T-helper 17 cell (primary cell): ENCODE measurements at places on chromosomes 3 and 15.

GRCh38 chr3:43214616-43215015 lies 71.7 kb upstream of the SNRK start:
- no peak for DNase-seq

DNA sequence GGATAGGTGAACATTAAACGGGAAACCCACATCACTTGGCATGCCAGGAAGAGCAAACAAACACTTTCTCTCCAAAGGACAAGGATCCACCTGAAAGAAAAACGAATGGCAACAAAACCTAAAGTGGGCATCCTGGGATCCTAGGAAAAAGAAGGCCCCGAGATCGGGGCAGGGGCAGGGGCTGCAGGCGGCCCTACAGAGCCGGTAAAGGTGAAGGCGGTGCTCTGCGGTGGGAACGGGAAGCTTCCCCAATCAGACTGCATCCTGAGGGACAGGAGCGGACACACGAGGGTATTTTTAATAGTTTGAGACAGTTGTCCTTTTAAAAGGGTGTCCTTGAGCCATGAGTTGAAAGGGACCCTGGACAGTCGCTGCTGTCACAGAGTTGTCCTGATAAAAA lies 24.9 kb upstream of the GABRA5 start:
- DNase-seq: no peak

GRCh38 chr3:4587838-4588105 lies 94.6 kb downstream of the ITPR1 start:
- DNase-seq: no peak

GRCh38 chr3:174938102-174938501 lies 79.0 kb downstream of the NAALADL2 start:
- no peak for DNase-seq

- DNase-seq: no peak
These were observed 52.2 kb downstream of the SEMA5B start for GRCh38 chr3:122975163-122975923.

- DNase-seq: no peak
These were observed 22.9 kb downstream of the SIAH2 start for GRCh38 chr3:150739877-150740645.

- no peak for DNase-seq
These were observed 34.7 kb downstream of the MOBP start for GRCh38 chr3:39501968-39502837.

GRCh38 chr3:182755308-182755707 lies 38.0 kb upstream of the ATP11B start:
- DNase-seq: no peak

GRCh38 chr3:58408906-58409305 lies 24.7 kb downstream of the PDHB start:
- DNase-seq: no peak

- DNase-seq: no peak
These were observed 276.4 kb downstream of the FAM43A start for GRCh38 chr3:194962056-194962455.

DNA sequence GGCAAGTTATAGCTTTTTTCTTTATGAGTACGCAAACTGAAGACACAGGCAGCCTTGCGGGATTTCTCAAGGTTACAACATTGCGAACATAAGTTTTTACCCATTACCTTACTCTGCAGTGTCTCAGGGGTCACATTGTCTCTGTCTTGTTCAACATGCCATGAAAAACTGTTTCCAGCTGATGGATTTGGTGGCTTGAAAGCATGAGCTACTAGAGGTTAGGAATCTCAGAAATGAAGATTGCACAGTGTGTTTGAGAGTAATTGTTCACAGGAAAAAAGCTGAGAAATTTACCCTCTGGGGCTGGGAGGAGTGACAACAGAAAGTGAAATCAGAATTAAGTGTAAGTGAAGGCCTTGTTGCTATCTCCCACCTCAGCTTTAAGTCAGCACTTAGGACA lies 568.6 kb downstream of the TAFA4 start:
- DNase-seq: no peak

DNA sequence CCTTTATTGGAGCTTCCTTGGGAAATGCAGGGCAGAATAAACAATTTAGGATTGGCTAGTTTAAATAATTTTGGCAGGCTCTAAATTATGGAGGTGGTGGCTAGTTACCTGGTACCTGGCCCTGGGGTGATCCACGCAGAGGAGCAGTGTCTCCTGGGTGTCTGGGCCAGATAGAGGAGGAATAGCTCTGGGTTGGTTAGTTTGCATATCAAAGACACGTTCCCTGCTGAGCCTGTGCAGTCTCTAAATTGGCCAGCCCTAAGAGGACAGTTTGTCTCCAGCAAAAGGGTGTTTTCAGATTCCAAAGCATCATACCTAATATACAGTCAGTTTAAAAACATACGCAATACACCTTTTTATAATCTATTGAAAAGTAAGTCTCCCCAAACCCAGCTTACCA lies 333.3 kb upstream of the TPM1 start:
- DNase-seq: no peak

- no peak for DNase-seq
These were observed 31.6 kb upstream of the SLC35G2 start for GRCh38 chr3:136787349-136787748.

DNA sequence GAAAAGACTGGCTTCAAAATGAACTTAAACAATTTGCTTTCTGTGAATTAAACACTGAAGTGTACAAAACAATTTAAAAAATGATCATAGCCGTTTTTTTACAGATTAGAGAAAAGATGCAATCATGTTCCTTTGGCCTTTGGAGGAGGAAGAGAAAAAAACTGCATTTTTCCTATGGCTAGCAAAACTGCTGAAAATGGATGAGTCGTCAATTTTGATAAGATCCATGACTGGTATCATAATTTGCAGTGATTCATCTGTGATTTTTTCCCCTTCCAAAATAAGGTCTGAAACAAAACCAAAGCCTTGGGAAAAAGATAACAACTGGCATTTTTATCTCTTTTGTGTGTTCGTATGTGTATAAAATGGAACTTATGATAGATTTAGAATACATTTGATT lies 255.6 kb upstream of the SATB1 start:
- no peak for DNase-seq

GRCh38 chr15:101477851-101478362 lies 11.6 kb downstream of the PCSK6 start:
- no peak for DNase-seq

GRCh38 chr3:52085681-52086282 lies 29.4 kb upstream of the DUSP7 start:
- DNase-seq: no peak

- no peak for DNase-seq
These were observed 210.0 kb downstream of the RPLP1 start for GRCh38 chr15:69662645-69663000.

GRCh38 chr15:25717457-25718168 lies 145.5 kb downstream of the ATP10A start:
- no peak for DNase-seq

- no peak for DNase-seq
These were observed 4.4 kb downstream of the AADAC start for GRCh38 chr3:151818361-151818760.

GRCh38 chr3:112587336-112587735 lies 25.5 kb downstream of the SLC35A5 start:
- no peak for DNase-seq

DNA sequence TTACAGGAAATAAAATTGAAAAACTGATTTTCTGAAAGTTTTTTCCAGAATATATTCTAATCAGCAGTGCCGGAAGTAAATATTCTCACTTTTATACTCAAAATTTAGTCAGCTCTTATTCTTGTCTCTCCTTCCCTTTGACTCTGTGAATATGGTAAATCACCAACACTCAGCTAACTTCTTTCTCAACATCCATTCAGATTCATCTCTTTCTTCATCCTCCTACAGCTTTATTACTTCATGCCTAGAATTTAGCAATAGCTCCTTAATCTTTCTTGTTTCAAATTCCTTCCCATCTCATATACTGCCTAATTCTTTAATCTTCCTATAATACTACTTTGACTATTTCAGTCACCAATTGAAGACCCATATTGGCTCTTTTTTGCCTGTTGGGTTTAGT lies 67.9 kb downstream of the FGF7 start:
- DNase-seq: no peak

- DNase-seq: no peak
These were observed 185.9 kb upstream of the BHLHE40 start for GRCh38 chr3:4793311-4793710.

GRCh38 chr3:114221165-114221880 lies 16.1 kb downstream of the ZNF80 start:
- DNase-seq: no peak

DNA sequence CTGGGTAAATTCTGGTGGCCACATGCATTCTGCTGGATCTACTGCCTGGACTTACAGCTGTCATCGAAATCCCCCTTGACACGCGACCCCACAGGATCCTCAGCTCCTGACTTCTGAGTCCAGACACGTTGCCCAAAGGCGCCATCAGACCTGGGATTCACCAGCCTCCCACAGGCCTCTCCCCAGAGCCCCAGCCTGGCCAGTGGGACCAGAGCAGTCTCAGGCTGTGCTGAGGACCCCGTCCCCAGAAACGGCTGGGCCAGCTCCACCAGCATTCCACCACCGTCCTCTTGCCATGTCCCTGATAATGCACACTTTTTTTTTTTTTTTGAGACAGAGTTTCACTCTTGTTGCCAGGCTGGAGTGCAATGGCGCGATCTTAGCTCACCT lies 166.1 kb downstream of the LRRK1 start:
- DNase-seq: no peak

- no peak for DNase-seq
These were observed 20.7 kb downstream of the IGSF11 start for GRCh38 chr3:119013951-119014350.

- no peak for DNase-seq
These were observed 103.6 kb downstream of the ECT2 start for GRCh38 chr3:172853921-172854666.

GRCh38 chr3:79297245-79297960 lies 470.4 kb downstream of the ROBO1 start:
- no peak for DNase-seq

- DNase-seq: no peak
These were observed 61.9 kb downstream of the WHAMM start for GRCh38 chr15:82871358-82871757.

- no peak for DNase-seq
These were observed 361.5 kb upstream of the KCNH8 start for GRCh38 chr3:18786650-18787323.

GRCh38 chr15:89393056-89393455 lies 58.4 kb upstream of the POLG start:
- no peak for DNase-seq

GRCh38 chr3:46261926-46262594 lies 19.8 kb downstream of the CCR3 start:
- no peak for DNase-seq

- DNase-seq: no peak
These were observed 420.5 kb upstream of the WNT5A start for GRCh38 chr3:55907616-55908015.

DNA sequence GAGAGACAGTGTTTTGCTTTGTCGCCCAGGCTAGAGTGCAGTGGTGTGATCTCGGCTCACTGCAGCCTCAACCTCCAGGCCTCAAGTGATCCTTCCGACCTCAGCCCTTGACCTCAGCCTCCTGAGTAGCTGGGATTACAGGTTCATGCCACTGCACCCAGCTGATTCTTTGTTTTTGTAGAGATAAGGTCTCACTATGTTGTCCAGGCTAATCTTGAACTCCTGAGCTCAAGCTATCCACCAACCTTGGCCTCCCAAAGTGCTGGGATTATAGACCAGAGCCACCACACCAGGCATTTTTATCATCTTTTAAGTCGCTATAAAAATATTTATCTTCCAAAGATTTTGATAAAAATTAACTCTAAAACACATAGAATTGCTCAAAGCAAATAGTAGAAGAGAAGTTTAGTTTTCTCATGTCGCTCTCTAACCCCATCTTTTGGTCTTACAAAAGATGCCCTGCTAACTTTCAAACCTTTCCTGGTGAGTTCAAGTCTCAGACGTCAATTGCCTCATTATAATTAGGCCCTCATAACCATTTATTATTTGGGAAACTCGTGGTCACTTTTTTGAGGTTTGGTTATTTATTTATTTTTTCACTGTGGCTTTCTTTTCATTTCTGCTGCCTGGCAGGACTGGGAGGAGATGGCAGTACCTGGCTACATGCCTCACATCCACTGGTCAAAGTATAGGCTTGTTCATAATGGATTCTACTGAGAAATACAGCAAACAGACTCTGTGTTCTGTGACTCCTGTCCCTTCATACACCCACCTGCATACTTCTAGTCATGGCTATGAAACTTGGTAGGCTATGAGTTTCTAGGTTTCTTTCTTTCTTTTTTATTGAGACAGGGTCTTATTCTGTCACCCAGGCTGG lies 48.3 kb upstream of the DPPA4 start:
- DNase-seq: no peak

GRCh38 chr15:34847598-34847997 lies 52.2 kb upstream of the ACTC1 start:
- no peak for DNase-seq

- DNase-seq: no peak
These were observed 845.9 kb downstream of the TBL1XR1 start for GRCh38 chr3:176351408-176351807.

DNA sequence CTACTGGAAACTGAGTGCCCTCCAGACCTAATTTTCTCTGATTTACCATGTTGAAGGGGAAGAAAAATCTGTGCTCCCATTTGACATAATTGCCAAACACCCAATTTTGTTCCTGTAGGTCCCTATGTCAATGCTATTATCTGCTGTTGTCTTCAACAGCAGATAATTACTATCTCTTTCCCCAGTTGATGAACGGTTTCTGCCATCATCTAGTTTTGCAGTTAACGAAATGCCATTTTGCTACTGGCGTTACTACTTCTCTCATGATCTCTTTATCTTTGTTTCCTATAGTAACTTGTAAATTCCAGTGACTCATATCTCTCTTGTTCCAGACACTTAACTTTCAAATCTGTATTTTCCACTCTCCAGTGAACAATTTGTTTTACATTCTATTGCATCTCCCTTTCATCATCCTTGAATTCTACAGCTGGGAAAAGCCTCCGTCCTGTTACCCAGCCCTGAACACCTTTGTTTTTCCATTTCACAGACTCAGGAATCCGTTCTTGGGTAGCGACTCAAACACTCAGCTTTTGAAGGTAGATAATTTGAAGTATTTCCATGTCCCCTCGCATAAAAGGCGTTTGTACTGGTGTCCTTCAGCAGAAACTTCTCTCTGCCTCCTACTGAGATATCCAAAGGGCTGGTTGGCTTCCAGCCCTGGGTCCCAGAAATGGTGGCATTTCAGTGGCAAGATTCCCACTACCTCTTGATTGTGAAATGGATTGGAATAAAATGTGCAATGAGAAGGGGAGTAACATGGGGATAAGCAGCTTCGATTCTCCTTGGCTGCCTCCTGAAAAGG lies 111.7 kb downstream of the FOXB1 start:
- DNase-seq: no peak

GRCh38 chr15:95075792-95076677 lies 844.7 kb downstream of the MCTP2 start:
- DNase-seq: no peak

- DNase-seq: no peak
These were observed 63.6 kb upstream of the SNTN start for GRCh38 chr3:63588895-63589294.

GRCh38 chr3:135260025-135260424 lies 465.0 kb downstream of the EPHB1 start:
- no peak for DNase-seq

DNA sequence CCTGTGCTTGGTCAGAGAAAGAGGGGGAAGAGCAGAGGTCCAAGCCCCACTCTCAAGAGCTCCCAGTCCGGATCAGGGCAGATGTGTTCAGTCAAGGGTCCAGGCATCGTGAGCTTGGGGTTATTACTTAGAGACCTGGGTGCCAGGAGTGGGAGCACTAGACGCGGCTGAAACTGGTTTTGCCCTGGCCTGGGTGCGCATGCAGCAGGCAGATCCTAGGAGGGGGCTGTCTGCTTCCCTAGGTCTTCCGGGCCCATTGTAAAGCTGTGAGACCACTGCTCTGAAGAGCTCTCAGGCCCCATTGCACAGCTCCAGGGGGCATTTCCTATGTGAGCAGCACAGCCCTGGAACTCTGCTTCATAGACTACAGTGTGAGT lies 204.9 kb upstream of the LINGO1 start:
- DNase-seq: no peak
